GM23338 (cell line): ENCODE measurements at places on chromosomes 1 and 21. TPM values are rescaled to one million over a fixed set of nuclear protein-coding genes. Genes with fewer than 3 reads are reported as not detected.

GRCh38 chr1:175600721-175601440, 142.5 kb downstream of the TNR start:
- DNase-seq, result no peak

GRCh38 chr1:1783320-1783719, 5.0 kb upstream of the NADK start:
- DNase-seq, result no peak

GRCh38 chr1:21759818-21760217, 23.1 kb downstream of the USP48 start:
- DNase-seq, result no peak

GRCh38 chr1:64515427-64515826, 45.5 kb downstream of the CACHD1 start:
- DNase-seq, result no peak

- DNase-seq, result no peak
Observed at GRCh38 chr1:60577029-60577428, 503.5 kb upstream of the C1orf87 start.

- DNase-seq, result no peak
Observed at GRCh38 chr1:201626629-201627275, 87.8 kb downstream of the NAV1 start.

DNA sequence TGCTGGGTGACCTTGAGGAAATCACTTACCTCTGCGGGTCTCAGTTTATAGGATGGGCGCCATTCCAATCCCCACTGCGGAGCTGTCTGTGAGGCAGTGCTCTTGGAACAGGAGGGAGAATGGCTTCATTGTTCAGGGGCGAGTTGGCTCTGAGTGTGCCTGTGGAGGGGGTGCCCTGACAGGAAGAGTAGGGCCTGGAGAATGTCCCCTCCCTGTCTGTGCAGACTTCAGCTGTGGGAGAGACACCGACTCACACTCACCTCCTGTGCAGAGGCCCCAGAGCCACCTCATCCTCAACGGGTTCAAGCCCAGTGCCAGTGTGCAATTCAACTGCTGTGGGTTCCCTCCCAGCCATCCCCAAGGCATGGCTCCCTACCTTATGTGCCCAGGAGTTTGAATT, 17.1 kb downstream of the ADORA1 start:
- no peak for DNase-seq

DNA sequence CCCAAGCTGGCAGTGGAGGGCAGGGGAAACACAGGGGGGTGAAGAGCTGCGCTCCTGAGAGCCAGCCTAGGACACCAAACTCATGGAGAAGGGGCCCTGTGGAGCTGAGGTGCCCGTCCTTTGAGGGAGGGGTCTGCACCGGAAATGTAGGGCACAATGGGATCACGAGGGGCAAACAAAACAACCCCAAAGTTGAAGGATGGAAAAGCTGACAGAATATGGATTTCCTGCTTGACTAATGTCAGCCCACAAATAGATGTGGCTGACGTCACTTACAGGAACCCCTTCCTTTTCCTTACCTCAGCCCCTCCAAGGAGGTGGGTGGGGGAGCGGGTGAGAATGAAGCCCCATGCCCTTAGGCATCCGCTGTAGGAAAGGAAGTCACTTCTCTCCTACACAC, 110.9 kb downstream of the KCNN3 start:
- DNase-seq, result no peak

GRCh38 chr1:3007298-3008147, 13.7 kb upstream of the ACTRT2 start:
- DNase-seq, result no peak

DNA sequence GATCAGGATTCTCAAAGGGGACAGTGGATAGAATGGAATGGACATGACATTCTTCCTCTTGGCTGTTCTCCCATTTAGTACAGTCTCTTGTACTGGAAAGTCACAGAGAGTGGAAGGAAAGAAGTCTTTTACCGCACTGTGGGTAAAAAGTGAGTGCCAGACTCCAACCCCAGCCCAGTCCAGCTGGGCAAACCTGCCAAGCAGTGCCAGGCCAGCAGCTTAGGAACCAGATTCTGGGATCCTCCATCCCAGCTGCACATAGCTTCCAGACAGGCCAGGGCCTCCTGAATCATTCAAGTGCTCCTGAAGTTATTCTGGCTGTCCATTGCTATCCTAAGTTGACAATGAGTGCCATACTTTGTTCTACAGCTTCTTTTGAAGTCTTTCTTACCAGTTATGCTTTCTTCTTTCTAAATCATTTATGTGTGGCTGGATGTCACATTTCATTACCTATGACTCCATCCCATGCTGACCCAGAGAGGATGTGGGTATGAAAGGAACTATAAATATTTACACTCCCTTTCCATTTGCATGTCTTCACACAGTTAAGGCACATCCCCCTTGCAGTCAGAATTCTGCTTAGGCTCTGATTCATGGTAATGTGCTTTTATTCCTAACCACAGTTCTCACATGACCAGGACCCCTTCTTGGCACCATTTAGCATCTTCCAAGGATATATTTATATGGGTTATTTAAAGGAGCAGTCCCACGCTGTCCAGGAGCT, 88.9 kb downstream of the AK5 start:
- DNase-seq, result no peak

DNA sequence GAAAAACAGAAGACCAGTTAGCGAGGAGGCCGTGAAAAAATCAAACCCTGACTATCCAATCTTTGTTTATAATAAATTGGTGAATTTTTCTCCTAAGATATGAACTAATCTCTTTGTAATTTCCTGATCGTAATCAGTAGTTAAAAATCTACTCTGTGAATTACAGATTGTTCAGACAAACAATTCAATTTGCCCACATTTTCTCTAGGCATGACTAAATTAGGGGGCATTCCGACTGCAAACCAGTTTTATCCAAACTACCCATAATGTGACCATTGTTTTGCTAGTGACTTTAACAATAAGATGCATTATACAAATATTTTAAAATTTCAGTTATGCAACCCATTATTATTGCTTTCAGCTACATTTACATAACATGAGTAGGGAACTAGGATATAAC, 546.9 kb upstream of the ADAMTS5 start:
- no peak for DNase-seq

- peak; percentile 46 for DNase-seq
Observed at GRCh38 chr1:204348722-204349121, 11.0 kb downstream of the PLEKHA6 start.

DNA sequence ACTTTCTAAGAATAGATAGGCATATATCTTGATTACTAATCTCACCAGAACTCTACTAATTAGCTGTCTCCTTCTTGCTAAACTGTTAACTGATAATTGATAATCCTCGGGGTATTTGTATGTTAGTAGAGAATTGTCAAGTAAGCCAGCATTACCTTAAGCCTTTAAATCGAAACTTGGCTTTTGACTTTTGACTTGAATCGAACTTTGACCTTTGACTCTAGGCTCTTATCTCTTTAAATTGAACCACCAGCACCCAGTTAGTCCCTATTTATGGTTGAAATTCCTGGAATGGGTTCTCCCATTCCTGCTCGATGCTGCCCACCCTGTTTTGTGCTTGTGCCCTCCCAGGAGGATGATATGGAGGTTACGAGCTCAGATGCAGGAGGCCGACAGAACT, 244.4 kb downstream of the TGFB2 start:
- DNase-seq, result no peak

DNA sequence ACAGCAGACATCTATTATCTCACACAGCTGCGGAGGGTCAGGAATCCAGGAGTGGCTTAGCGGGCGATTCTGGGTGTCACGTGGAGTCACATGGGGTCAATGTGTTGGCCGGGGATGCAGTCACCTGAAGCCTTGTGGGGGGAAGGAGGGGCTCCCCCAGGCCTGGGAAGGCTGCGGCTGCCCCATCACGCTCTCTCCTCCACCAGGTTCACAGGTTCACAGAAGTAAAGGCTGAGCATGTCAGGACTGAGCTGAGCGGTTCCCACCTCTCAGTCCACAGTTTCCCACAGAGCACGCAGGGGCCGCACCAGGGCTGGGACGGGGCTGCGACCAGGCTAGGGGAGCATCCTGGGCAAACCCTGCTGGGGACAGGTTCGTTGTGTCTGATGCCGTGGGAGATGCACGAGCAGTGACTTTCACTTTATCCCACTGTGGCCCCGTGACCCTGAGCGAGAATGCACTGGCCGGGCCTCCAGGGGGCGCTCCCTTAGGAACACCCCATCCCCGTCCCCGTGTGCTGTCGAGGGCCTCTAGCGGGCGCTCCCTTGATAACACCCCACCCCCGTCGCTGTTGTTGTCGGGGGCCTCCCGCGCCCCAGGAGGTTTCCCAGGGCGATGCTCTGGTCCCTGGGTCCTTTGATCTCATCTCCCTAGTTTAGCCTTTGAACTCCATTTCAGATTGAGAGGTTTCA, 73.2 kb upstream of the TRAPPC10 start:
- DNase-seq, result peak; percentile 97

DNA sequence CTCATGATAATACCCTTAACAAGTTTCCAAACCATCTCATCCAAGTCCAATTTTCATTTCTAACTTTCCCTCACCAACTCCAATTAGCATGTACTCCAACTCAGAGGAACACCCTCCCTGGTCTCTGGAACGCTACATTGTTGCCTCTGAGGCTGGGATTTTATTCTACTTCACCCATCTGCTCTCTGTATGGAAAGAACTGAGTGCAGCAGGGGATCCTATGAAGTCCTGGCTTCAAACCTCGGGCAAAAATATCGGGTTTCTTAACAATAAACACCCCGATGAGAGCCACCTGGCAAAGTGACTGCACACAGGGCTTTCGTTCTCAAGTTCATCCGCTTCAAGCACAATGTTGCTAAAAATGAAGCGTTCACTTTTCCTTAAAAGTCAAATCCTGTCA, 99.6 kb downstream of the CRB1 start:
- DNase-seq, result no peak

- DNase-seq, result no peak
Observed at GRCh38 chr1:85172684-85173337, 28.0 kb downstream of the SYDE2 start.

GRCh38 chr1:57951390-57951789, 527.5 kb upstream of the DAB1 start:
- no peak for DNase-seq

DNA sequence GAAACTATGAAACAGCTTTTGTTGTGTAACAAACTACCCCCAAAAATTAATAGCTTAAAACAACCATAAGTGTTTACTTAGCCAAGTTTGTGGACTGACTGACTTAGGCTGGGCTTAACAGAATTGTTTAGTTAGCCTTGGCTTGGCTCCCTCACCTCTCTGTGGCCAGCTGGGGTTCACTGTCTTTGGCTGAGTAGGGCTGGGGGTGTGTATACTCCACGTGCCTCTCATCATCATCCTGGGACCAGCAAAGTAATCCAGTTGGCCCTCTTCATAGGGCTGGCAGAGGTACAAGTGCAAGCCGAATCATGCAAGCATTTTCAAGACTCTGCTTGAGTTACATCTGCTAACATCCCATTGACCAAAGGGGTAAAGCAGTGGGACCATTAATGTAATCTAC, 252.3 kb downstream of the BRINP2 start:
- no peak for DNase-seq

DNA sequence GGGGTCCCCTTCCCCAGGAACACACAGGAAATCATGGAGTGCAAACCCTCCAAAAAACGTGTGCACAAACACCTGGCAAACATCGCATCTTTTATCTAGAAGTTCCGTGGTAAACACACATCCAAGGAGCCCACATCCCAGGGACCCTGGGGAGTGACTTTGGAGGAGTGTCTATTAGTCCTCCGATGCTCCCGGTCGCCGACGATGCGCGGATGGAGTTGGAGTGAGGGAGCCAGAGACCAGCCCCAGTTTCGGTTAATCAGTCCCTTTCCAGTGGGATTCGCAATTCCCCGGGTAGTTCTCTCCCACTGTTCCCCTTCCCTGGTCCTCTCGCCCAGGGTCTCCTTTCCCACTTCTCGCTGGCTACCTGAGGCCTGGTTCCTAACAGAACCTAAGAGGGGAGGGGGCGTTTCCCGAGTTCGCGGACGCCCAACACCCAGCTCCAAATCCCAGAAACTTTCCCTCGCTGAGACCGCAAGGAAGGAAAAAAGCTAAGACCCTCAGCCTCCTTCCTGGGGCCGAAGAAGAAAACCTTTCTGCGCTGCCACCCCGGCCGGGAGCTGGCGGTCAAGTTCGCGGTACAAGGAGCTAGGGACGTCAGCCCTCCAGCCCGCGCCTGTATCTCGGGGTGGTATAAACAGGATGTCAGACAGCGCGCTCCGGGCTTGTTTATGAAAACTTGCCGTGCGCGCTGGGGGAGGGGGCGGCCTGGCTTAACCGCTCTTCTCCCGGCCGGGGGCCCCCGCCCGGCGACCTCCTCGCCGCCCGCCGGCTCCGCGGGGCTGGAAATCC, 787 bp downstream of the JAK1 start:
- DNase-seq, result peak; percentile 74

DNA sequence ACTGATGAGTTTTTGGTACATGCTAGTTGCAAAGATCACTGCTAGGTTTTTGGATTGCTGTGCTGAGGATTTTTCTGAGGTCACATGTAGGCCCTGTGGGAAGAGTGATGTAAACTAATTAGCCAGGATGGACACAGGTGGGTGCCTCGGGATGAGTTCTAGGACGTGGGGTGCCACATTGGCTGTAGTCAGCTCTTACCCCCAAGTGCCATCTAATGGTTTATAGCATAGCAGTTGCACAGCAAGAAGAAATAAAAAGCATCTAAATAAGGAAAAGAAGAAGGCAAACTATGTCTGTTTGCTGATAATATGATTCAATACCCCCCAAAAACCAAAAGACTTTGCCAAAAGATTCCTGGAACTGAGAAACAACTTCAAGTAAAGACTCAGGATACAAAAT, 9.8 kb upstream of the OR2T1 start:
- DNase-seq, result no peak

- no peak for DNase-seq
Observed at GRCh38 chr1:164671323-164671965, 112.5 kb downstream of the PBX1 start.

DNA sequence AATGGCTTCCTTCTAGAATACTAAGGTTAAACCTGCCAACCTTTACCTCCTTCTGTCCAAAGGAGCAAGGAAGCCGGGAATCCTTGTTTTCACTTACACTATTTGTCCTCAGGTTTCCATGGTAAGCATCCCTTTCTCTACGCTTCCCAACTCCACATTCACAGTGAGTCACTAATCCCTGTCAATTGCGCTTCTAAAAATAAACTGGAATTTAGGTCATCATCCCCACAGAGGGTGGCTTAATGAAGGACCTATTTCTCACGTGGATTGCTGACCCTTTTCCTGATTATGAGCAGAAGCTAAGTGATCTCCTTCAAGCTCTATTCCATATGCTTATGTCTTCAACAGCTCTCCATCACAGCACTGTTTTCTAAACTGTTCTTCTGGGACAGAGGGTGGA, 39.9 kb upstream of the ABCA4 start:
- DNase-seq, result peak; percentile 13

DNA sequence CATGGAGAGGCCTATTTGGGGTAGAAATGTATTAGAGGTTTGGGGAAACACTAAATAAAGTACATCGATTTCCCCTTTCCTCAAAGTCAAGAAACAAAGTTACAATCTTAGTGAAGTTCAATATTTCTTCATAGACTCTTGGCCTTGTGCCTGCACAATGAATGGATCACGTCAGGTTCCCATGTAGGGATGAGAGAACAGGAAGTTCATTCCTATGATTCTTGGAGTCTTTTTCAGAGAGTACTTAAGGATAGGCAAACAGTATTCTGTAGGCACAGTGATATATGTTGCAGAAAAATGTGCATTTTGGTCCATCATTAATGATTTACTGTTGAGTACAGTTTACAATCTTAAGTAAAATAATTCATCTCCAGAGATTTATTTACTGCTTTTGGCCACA, 275.5 kb downstream of the RGS7 start:
- DNase-seq, result no peak

Gene CPLANE2
- polyA plus RNA-seq, result 0.44 and 1.1 TPM in 2 replicates

Gene CD48
- polyA plus RNA-seq, result 0.34 and 0.43 TPM in 2 replicates

Gene PLA2G2C
- not detected in 2 replicates for polyA plus RNA-seq

Gene LCK
- polyA plus RNA-seq, result 33.2 and 37.5 TPM in 2 replicates

Gene DISP3
- 3.2 and 3.9 TPM in 2 replicates for polyA plus RNA-seq

Gene LCE1A
- not detected in 2 replicates for polyA plus RNA-seq

Gene OR6K3
- polyA plus RNA-seq, result not detected in 2 replicates

Gene SPTA1
- not detected in 2 replicates for polyA plus RNA-seq
